A172 (cell line): ENCODE measurements at places on chromosomes 7 and 10.

DNA sequence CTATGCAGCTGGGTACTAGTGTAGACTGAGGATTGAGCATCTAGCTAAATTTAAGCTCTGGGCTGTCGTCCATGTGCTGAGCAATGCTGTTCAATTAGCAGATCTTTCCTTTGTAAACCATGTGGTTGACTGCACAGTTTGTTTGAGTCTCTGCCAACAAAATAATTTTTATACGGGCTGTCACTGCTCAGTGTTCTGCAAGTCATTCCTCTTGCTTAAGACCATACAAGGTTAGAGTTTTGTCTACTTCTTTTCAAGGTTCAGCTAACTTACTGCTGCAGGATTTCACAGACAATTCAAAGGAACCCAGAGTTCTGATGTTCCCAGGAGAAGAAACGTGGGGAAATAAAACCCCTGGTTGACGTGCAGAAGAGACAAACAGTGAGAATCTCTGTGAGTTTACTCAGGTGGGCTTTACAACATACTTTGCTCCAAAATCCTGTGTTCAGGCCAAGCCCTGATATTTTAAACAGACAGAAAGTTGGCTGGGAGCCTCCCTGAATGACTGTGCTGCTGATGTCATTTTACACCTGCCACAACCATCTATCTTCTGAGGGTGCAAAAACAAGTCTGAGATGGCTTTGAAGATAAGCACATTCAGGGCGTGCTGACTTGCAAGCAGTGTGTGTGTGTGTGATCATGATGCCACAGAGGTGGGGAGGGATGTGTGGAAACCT, 177.1 kb upstream of the SVIL start:
- peak; percentile 90 for DNase-seq

DNA sequence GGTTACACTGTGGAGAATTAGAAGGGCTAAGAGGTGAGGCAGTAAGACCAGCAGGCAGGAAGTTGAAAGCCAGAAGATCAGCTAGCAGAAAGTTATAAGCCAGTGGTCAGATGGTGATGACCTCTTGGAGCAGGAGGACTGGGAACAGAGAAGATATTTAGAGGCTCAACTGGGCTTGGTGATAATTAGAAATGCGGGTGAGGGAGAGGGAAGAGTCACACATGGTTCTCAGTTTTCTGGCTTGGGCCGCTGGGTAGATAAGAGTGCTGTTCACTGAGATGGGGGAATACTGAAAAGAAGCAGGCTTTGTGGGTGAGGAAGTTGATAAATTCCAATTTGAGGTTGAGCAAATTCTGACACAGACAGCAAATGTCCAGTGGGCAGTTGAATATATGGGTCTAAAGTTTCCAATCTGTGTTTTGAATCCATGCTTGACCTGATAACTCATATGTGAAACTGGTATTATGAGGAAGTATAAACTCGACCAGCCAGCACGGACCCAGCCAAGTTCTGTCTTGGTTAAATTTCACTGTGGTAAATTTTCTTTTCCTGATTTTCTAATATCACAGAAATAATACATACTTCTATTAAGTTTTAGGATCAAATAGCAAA, 22.7 kb downstream of the LSMEM1 start:
- DNase-seq: no peak

DNA sequence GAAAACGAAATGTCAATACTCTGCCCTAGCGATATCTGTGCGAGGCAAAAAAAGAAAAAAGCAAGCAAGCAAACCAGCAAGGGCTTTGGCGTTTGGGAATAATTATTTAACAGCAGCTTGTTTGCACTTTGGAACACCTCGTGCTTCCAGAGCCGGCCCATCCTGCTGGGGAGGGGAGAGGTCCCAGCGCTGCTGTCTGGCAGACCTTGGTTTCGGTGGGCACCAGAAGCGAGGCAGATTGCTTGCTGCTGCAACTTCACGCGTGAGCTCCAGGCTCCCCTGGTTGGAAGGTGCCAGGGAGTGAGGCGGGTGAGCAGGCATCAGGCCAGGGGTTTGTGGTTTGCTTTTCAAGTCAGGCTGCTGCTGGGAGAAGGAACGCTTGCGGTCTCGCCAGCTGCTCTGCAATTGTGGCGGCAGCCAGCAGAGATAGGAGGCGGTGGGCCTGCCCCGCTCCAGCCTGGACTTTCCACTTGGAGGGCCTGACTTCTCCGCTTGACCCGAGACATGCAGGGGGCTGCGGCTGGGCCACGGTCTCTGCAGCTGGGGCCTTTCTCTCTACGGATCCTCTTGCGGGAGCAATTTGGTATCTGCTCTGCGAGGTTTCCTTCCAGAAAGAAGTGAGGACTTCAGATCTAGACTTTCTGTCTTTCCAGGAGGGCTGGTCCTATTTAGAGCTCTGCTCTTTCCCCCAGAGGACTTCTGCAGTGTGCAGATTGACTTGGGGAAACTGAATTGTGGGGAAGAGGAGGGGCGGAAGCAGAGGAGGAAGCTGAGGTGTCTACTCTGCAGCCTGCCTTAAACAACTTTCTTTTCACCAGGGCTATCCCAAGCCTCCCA, 131.4 kb downstream of the PRPF18 start:
- DNase-seq: peak; percentile 88

- no peak for DNase-seq
Measured at GRCh38 chr7:133871757-133872156, 255.4 kb upstream of the LRGUK start.

- DNase-seq: peak; percentile 65
Measured at GRCh38 chr7:155296788-155297516, 726 bp upstream of the INSIG1 start.

GRCh38 chr10:124119946-124120345, 26.5 kb upstream of the CHST15 start:
- DNase-seq: no peak

- no peak for DNase-seq
Measured at GRCh38 chr7:47621979-47622561, 40.2 kb upstream of the TNS3 start.

- DNase-seq: no peak
Measured at GRCh38 chr10:132696728-132697577, 89.0 kb downstream of the NKX6-2 start.
